ENCODE measurements at places on chromosomes 13 and 19.

DNA sequence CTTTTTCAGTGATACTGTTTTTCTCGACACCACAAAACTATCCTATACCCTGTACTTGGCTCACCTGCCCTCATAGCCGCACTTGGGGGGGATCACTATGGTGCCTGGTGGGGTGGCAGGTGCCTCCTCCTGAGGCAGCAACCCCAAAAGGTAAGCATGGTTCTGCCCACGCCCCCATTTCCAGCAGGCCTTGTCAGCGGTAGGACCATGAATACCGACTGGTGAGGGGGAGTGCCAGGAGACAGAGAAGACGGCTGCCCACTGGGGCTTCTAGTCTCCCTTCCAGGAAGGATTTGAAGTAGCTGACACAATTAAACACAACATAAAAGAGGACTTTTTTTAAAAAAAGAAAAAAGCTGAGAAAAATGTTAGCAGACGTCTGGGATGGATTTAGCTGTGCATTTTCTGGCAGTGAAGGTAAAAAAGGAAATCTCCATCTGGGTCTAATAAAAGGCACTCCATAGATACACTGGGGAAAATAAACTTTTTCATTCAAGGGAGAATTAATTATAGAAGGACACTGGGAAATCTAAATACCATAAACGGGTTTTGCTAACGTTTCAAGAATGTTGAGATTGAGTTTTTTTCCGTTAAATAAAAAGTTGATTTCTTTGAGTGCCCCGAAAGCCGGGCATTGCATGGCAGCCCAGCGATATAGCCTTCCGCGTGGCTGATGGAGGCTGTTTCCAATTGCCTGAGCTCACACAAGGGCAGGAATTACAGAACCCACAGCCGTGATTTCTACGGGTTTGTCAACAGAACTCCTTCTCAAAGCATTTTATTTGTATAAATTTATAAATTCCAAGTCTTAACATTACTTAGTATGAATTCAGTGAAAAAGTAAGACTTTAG is 45.1 kb downstream of the ATP11A start:
- DNase-seq = no peak

DNA sequence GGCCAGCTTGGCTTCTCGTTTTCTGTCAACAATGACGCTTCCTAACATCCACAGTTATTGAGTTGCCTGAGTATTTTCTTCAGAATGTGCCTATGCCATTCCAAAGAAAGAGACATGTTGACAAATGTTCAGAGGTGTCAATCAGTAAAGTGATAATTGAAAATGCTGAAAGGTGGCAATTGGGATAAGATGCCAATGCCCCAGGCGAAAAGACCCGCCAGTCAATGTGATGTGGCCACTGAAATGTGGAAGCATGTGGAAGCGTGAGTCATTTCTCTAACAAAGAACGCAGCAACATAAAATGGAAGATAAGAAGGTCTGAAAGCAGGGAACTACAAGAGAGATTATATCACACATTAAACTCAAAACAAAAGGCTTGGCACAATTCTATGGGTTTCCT is 882.2 kb upstream of the SLC10A2 start:
- no peak for DNase-seq

DNA sequence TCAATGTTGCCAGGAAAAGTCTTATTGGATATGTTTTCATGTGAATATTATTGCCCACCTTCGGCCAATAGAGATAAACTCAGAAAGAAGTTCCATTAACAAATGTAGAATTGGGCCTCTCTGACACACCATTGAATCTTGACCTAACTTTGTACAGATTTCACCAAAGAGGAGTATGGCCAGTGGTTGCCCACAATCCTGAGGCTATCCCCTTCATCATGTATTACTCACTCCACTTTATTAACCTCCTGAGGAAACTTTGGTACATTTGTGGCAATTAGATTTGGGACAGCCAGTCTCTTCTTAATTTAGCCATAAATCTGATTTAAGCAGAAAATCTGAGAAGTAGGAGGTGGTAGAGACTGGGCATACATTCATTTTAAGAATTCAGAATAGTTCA is 53.3 kb upstream of the POSTN start:
- DNase-seq = no peak

DNA sequence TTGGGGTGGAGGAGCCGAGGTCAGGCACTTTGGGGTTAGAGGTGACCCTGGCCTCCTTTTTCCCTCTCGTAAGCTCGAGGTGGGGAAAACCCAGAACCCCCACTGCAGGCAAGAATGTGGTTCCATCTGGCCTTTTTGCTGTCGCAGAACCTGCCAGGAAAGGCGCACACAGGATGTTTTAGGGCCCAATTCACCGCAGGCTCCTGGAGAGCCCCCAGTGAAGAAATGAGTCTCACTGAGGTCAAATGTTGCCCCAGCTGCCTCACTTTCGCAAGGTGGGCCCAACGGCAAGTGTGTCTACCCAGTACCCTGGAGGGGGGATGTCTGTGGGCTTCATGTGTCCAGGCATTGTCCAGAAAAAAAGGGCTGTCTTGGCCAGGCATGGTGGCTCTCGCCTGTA is 61.8 kb downstream of the PEX11G start:
- DNase-seq = peak; percentile 59

GRCh38 chr19:38265921-38266429 is 1.6 kb downstream of the SPINT2 start:
- DNase-seq = no peak

DNA sequence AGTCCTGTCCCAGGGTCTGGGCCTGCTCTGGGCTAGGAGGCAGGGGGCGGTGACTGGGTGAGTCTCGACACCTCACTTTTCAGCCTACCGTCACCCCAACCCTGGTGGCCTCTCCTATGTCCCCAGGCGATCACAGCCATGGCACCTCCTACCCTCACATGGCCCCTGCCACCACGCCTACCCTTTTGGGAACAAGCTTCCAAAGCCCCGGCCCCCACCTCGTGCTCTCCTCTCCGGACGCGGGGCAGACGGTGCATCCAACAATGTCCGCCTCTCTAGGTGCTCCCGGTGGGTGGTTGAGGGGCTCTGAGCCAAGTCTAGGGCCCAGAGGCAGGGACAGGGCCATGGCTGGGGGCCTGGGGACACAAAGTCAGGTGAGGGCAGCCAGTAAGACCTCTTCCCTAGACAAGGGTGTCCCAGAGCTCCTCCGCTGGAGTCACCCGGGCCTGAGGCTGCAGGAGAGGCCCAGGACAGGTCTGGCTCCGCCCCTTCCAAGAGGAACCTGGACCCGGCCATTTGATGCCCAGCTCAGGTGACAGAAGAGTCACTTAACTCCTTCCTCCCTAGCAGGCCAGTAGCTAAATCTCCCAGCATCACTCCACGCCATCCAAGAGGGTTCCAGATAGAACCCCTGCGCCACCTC is at the start of gene SYNE4:
Gene SYNE4, minus strand, starts transcription at position 478 of the 643 bp plus-strand sequence. Its CDS starts 132 bp downstream, at position 346.
- DNase-seq = no peak

GRCh38 chr13:100644371-100644770 is 30.2 kb downstream of the TMTC4 start:
- DNase-seq = no peak

- no peak for DNase-seq
These were observed 15.2 kb downstream of the SAE1 start for GRCh38 chr19:47145639-47146486.

DNA sequence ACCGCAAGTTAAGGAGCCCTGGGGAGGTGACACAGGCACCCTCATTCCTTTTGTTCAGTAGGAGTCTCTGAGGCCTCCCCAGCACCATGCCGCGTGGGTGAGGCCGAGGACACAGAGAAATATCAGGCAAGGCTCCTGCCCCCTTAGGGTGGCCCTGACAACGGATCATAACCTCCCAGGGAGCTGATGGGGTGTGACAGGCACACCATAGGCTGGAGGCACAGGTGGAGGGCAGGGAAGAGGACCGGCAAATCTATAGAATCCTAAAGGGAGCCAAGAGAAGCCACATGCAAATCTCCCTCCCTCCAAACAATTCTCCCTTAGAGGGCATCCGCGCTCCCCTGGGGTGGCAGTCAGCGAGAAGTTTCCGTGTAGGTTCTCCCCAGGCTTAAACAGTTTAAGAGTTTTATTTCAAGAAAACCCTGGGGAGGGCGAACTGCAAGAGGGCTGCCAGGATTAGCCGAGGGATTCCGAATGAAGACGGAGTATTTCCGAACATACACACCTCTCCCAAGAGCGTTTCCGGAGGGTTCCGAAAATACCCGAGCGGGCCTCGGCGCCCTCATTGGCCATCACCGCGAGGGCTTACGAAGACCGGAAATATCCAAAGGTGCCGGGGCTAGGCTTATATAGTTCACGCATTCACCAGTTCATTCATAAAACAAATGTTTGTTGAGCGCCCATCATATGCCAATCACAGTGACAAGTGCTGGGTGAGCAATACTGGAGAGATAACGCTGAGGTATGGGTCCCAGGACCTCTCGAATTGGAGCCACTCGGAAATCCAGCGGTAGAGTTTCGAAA is 610 bp upstream of the RPL28 start:
- DNase-seq = peak; percentile 93

DNA sequence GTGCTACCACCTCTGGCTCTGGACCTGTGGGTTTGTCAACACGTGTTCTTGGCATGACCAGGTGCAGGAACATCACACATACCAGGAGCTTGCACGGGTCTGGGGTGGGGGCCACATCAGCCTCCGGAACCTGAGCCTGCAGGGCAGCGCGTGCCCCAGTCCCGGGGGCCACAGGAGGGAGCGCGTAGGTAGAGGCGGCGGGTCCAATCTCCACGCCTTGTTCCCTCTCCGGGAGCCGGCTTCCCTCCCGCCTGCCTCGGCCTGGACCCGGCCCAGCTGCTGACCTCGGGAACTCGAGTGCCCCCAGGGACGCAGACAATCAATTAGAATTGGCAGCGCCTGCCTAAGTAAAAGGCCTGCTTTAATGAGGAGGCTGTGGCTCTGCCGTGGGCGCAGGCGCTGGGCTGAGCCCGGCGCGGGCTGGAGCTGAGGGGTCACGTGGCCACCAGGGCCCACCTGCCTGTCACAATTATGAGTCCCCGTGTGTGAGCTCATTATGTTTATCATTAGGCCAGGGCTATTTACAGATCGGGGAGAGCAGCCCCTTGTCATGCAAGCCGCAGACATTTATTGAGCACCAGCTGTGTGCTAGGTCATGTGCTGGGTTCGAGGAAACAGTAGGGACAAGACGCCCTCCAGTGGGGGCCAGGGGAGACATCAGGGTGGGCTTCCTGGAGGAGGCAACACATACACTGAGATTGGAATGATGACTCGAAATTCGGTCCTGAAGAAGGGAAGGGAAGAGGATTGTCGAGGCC is 32.2 kb upstream of the TNFAIP8L1 start:
- DNase-seq = no peak

DNA sequence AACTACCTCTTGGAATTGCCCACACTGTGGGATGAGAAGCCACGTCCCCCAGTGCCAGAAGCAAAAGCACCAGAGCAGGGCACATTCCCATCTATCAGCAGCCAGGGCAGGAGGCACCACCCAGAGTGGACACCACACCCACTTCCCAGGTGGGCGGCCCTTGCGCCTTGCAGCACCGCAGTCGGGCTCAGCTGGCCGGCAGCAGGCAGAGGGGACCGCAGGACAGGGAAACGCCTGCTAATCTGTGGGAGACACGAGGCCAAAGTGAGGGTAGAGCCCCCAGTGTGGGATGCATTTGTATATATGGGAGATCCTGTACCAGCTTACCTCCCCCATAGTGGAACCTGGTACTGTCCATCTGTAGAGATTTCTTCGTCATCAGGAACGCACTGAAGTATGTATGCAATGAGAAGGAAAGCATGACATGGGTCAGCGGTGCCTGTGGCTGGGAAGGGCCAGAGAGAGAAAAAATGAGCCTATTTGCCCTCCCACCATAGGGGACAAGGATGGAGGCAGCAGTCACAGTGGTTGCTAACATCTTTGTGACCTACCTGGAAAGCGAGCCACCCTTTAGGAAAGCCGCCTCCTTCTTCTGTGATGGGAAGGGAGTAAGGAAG is 30.9 kb upstream of the NPAS1 start:
- no peak for DNase-seq

DNA sequence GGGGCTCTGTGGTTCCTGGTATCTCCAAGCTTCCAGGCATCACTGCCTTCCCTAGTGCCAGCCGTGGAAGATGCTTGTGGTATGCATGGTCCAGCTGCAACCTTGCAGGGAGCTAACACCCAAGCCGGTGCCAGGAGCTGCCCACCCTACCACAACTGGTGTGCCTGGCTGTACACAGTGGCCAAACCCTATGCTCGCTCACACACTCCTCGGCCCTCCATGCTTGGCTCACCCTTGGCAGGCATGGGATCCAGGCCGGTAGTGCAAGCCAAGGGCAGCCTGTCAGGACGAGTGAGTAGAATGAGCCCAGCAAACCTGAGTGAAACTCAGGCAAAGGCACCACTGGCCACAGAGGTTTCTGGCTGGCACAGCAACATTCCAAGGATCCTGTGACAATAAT is 1676.0 kb downstream of the SLITRK1 start:
- no peak for DNase-seq

- DNase-seq = no peak
These were observed 416 bp upstream of the DOCK9 start for GRCh38 chr13:98978280-98978679.

DNA sequence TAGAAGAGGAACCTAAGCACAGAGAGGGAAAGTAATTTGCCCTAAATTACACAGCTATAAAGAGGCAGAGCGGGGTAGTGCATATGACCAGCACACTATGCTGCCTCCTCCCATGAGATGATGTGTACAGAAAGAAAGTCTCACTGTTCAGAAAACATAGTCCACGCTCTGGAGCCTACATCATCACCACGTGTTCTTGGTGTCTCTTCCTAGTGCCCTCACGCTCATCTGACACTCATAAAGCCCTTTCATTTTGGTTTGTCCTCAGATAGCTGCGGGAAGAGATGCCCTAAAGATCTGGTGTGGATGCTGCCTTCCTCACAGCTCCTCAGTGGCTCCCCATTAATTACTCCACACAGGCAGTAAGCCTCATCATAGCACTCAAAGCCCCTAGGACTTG is 27.4 kb upstream of the SIAH3 start:
- DNase-seq = no peak

DNA sequence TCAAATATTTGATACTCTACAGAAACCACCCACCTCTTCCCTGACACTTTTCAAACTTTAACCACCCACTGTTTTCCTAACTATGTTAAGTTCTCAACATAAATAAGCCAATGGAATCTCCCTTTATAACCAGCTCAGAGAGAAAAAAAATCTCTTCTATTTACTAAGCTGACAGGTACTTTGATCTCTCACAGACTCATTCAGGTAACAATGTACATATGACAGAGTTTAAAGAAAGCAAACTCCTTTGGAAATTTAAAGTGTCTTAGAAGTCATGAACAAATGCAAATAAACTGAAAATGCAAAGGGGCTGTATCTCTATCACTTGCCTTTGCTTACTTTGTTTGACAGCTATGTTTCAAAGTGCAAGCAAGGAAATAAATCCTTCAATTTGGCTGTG is 109.3 kb downstream of the KLF12 start:
- DNase-seq = no peak

- DNase-seq = no peak
These were observed 541 bp downstream of the ASPDH start for GRCh38 chr19:50512999-50513745.

DNA sequence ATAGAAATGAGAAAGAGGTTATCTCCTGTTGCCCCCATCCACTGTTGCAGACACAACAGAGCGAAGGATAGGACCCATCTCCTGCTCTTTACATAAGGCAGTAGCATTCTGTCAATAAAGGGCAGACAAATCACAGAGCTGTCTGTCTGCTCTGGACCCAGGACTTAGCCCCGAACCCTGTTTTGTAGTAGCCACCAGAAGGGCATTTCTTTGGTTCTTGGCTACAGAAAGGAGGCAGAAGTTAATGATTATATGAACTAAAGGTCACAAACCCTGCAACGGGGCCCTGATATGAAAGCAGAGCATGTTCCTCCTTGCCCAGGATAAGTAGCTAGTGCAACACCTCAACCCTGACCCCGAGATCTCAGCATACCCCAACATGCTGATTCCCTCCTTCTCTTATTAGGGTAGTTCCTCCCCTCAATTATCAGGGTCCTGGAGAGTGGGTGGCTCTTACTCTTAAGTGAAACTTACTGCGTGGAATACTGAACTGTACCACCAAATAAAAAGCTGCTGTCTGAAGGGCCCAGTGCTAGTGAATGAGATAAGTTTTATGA is 680.4 kb upstream of the SPRY2 start:
- no peak for DNase-seq

All from stimulated activated CD8-positive, alpha-beta memory T cell treated with anti-CD3 and anti-CD28 coated beads, Interleukin-7, amount 100 ng/mL, for 48 hours (primary cell).